Tibial artery (tissue), 4 donors: ENCODE measurements at places on chromosomes 7 and 10.

- no peak for DNase-seq
Observed at GRCh38 chr7:794671-795329, 37.5 kb upstream of the SUN1 start.

DNA sequence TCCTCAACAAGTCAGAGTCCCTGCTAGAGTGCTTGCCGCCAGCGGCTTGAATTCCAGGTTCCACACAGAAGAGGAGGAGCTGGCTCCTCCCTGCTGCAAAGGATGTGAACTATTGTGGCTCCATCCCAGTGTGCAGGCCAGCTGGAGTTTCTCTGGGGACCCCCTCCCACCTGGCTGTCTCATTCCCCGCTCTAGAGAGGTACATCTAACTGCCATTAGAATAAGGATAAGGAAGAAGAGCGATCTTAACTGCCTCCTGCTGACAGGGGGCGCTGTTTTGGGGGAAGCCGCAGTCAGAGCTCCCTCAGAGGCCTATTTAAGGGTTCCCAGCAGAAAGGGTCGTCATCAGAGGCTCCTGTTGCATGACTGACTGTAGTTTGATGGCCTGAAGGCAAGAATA, 40.8 kb upstream of the HECW1 start:
- DNase-seq, result no peak

- no peak for DNase-seq
Observed at GRCh38 chr7:151346470-151346769, 4.8 kb downstream of the NUB1 start.

GRCh38 chr10:101558671-101559595, 29.1 kb downstream of the POLL start:
- DNase-seq, result no peak

DNA sequence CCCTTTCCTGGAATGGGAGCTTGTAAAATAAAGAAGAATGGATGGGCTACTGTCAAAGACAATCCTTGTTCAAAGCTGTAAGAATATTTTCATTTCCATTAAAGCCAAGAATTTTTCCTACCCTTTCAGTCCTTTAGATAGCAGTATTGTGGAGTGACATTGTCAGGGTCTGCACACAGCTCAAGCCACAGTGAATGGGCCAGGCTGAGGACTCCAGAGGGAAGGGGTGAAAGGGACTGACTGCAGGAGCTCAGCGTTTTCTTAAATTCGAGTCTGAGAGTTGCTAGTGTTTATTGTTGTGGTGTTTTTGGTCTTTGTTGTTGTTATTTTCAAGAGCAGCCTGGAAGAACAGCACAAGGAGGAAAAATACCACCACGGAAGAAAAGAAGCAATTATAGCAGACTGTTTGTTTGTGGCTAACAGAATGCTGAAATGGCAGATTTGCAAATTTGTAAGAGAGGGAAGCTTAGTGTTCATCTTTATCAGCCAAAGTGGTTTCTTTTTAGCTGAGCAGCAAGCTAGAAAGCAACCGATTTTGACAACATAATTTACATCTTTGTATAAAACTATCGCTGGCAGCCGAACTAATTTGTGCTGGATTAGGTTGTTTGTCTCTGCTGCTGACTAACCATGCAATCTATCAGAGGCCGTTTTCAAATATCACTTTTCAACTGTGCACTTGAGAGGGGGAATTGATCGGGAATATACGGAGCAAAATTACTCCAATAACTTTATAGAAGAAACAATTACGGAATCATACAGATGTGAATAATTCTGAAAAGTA, 192.1 kb downstream of the LRMDA start:
- DNase-seq, result no peak

DNA sequence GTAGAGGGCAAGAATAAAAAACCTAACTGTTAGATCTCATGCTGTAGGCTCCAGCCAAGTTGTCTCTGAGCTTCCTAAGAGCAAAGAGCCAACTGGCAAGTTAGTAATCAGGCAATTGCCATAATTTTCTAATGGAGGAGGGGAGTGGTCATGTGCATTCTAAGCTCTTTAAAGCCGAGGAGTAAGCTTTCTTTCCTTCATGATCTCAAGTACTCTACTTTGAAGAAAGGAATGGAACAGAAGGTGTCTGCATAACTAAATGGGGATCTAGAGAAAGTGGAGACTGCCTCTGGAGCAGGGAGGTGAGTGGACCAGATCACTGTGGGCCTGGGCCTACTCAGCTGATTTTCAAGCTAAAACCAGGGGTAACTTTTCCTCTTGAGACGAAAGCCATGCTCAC, 37.7 kb upstream of the TOMM7 start:
- no peak for DNase-seq

- DNase-seq, result no peak
Observed at GRCh38 chr7:159226011-159226702, 81.5 kb upstream of the VIPR2 start.

GRCh38 chr10:47040681-47041080, 129.5 kb downstream of the PTPN20 start:
- no peak for DNase-seq

DNA sequence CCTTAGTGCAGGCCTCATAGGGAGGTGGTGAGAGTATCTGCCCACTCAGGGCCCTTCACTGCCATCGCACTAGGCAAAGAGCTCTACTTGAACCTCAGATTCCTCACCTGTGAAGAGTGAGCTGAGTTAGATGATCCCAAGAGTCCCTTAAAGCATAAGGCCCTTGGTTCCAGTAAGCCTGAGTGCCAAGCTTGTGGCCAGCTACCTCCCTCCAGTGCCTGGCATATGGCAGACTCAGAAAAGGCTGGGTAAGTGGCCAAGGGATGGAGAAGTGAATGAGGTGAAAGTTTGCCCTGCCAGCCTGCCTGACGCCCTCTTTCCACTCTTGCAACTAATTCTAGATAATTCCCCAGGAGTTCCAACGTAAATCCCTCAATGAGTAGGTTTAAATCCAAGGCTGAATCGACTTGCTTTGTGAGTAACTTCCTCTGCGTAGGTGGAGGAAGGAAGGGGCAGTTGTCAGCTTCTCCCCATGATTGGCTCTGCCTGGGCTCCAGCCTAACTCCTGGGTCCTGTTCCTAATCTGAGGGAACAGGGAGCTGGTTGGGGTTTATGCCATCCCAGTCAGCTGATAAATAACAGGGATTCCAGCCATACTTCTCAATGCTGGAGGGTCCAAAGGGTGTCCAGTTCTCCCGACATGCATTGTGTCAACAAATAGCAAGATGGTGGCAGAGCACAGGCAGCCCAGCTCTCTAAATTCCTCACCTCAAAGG, 14.2 kb downstream of the DUSP5 start:
- peak; percentile 31 for DNase-seq

DNA sequence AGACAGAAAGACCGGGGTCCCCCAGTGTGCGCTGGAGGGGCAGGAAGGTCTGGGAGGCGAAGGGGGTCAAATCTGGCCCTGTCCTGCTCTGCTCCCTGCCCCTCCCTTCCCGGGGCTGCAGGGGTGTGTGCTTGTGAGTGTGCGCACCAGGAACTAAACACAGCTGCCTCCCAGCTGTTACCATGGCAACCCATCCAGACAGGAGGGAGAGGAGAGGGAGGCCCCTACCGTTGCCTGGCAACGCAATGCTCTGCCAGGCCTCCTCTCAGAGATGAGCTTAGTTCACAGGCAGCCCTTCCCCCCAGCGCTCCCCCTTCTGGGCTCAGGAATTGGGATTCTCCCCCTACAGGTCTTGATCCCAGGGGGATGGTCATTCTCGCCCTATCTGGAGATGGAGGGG, 6.1 kb downstream of the NYAP1 start:
- no peak for DNase-seq

DNA sequence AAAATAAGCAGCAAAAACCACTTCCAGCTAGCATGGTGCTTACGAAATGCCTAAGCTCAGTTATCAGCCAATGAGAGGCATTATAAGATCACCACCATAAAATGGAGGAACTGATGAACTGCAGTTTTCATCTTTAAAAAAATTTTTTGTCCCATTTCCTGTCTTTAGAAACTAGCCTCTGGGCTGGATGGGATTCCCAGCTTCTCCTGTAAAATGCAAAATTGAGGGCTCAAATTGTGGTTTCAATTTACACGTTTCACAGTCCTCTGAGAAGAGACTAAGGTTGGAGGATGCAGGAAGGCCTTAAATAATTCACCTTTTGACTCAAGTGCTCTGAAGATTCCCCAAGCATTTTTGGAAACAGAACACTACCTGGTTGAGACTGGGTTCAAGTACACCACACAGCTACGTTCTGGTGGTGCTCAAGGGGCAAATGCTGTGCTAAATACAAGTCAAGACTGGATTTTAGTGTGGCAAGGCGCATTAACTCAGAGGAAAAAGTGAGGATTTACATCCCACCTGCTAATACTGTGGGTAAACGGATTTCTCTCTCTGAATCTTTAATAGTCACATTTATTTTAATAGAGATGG, 951 bp downstream of the ZNF25 start:
- DNase-seq, result no peak

DNA sequence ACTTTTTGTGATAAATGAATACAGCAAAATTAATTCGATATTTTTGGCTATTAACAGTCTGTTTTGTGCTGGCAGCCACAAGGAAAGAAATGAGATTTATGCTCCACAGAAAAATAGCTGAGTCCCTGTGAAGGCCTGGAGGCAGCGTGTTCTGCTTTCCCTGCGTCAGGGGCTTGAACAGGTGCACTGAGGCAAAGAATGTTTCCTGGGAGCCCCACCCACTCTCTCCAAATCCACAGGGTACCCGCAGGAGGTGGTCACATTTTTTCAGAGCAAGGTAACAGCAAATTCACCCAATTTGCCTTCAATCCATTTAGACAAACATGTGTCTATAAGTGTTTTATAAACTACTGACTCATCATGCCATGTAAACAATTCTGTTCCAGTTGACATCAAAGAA, 308.1 kb downstream of the TCERG1L start:
- DNase-seq, result no peak

- no peak for DNase-seq
Observed at GRCh38 chr10:133394801-133395221, 854 bp downstream of the MTG1 start.

GRCh38 chr7:116249969-116250553, 39.7 kb downstream of the TES start:
- DNase-seq, result no peak

DNA sequence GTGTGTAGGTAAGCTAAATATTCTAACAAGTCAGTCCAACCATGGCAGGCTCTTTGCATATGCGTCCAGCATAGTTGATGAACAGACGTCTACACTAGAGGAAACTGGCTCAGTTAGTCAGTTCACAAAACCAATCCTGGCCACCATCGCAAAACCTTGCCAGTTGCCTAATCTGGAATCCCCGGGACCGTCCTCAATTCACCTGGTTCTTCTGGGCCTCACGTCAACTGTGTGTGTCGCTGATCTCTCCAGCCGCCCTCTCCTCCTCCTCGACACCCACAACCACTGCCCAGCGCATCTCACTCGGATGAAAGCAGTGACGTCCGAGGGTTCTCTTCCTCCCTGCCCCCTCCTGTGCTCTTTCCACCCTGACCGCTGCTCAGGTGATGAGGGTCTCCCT, 217.8 kb upstream of the SH2B2 start:
- no peak for DNase-seq
